ENCODE measurements at places on chromosomes 12 and 14.

DNA sequence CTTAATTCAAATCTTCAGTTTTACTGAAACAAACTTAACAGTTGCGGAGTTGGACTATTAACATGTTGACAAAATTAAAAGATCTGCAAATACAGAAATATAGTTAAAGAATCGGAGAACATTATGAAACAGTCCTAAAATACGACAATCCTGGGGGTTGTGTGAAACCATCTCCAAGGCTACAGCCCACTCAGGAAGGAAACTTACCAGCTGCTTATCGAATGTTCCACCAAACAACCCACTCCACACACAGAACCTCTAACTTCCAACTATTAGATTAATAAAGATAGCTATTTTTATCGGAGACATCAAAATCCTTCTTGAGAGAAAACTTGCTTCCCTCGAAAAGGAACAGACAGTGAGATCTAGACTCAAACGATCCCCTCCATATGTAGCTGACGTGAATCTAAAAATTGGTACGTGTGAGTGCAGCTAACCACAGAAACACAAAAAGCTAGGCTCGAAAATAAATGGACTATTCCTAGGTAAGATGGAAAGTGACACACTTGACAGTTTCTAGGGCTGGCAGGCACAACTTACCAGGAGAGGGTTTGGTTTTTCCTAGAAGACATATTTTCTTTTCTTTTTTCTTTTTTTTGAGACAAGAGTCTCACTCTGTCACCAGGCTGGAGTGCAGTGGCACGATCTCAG lies 12.9 kb downstream of the VPS37B start:
- DNase-seq: no peak

DNA sequence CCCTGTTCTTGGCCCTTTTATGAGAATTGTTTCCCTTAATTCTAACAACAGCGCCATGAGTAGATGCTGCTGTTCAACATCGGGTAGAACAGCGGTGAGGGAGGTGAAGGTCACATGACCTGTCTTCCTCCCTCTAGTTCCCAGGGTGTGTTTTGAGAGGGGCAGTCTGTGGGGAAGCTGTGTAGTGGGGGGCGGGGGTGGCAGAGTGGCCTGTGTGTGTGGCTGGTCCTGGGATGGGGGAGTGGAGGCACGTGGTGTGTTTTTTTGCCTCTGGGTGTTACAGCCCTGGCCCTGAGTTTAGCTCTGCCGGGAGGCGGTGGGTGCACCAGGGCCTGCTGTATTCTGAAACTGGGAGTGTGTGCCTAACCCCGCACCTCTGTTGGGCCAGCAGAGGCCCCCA lies 202.7 kb downstream of the TSPAN9 start:
- DNase-seq: no peak

- DNase-seq: peak; percentile 50
Observed at GRCh38 chr14:77041881-77042545, 13.5 kb upstream of the IRF2BPL start.

DNA sequence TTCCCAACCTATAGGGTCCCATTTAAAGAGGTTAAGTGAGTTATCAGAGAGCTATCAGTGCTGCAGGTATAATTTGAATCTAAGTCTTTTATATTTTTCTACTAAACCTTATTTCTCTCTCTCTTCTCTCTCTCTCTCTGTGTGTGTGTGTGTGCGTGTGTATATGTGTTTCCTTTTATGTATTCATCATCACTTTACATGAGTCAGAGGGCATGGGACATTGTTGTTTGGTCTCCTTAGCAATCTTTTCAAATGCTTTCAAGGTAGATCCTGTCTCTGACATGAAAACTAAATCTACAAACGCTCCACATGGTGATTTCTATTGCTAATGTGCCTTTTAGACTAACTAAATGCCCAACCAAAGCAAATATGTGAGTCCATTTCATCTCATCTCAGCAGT lies 459.7 kb downstream of the BTG1 start:
- no peak for DNase-seq

GRCh38 chr12:125453751-125454150 lies 388.5 kb downstream of the AACS start:
- DNase-seq: no peak

- DNase-seq: no peak
Observed at GRCh38 chr14:63705561-63706070, 22.2 kb downstream of the SGPP1 start.

DNA sequence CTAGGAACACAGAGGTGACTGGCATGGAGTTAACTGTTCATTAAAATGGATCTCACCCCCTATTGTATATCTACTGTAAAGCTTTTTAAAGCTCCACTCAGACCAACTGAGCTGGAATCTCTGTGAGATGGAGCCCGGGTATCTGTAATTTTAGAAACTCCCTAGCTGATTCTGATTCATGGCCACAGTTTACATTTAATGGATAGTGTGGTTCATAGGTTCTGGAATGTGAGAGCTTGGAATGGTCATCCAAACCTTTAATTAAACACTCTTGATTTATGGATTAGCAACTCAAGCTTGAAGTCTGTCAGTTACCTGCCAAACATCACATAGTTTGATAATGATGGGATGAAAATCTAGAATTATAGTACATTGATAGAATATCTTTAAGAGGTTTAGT lies 183.8 kb downstream of the SLC25A21 start:
- DNase-seq: no peak

GRCh38 chr12:75656210-75656609 lies 144.8 kb upstream of the KRR1 start:
- DNase-seq: no peak

DNA sequence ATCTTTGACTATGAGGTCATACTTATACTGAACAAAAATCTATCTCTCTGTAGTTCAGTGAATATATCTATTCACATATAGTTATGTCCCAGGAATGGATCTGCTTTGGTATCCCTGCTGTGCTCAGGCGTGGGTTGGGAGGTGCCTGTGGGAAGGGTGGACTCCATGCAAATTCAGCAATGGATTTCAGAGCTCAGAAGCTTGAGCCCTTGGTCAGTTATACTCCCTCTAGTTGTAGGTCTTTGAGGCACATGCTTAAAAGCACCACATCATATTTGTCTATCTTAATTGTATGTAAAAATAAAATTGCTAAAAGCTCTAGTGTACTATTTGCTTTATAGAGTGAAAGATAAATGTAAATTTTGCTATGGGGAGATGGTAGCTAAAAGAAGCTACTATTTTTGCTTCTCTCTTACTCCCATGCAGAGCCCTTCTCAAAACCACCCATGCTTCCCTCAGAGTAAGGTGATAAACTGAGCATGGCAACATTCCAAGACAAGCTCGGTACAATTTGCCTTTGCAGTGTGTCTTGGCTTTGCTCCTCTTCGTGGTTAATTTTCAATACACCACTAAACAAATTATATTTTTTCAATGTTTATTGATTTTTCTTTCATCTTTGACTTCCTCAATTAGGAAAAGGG lies 54.9 kb downstream of the SLC16A7 start:
- DNase-seq: no peak

- DNase-seq: peak; percentile 98
Observed at GRCh38 chr14:23113431-23114119, 5.5 kb downstream of the CEBPE start.

DNA sequence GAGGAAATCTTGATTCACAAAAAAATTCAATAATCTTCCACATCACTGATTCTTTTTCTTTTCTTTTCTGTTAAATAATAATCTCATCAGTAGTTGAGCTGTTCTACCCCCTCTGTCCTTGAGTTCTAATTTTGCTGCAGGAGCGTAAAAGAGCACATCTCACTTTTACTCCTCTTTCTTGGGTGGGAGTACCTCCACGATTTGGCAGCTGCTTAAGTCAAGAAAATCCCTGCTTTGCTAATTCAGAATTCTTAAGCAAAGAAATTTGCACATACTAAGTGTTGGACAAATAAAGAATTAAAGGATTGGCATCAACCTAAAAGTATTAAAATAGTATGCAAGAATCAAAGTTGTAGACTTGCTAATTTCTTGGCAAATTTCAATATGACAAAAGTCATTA lies 128.8 kb downstream of the PRKD1 start:
- no peak for DNase-seq

- no peak for DNase-seq
Observed at GRCh38 chr12:10739157-10740118, 16.3 kb upstream of the YBX3 start.

- DNase-seq: peak; percentile 22
Observed at GRCh38 chr12:71947645-71948105, 9.0 kb downstream of the TPH2 start.

DNA sequence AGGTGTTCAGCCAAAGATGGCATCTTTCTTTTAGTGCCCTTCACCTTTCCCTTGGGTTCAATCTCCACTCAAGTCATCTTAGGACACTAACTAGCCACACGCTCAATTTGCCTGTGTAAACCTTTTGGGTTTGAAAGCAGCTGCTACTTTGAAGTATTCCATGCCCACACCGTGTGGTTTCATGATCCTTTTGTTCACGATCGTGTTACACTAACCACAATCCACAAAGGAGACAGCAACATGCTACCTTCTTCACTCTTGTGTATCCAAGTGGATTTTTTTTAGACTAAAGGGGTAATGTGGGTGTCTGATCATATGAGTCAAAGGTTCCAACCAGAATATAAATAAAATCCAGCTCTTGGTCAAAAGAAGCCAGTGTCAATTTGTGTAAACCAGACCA lies 122.7 kb upstream of the FAR2 start:
- no peak for DNase-seq

GRCh38 chr12:70796989-70797388 lies 123.5 kb downstream of the PTPRR start:
- no peak for DNase-seq

- DNase-seq: no peak
Observed at GRCh38 chr12:56164345-56164729, 6.2 kb downstream of the MYL6 start.

GRCh38 chr12:132392389-132393244 lies 63.2 kb upstream of the GALNT9 start:
- no peak for DNase-seq

- DNase-seq: no peak
Observed at GRCh38 chr14:102081231-102082080, 5.4 kb downstream of the HSP90AA1 start.

- peak; percentile 97 for DNase-seq
Observed at GRCh38 chr14:23034498-23035302, at the start of gene PSMB5. TSS of gene PSMB5 (minus strand) at chr14:23034900. CDS start at chr14:23034881, 19 bp downstream.

DNA sequence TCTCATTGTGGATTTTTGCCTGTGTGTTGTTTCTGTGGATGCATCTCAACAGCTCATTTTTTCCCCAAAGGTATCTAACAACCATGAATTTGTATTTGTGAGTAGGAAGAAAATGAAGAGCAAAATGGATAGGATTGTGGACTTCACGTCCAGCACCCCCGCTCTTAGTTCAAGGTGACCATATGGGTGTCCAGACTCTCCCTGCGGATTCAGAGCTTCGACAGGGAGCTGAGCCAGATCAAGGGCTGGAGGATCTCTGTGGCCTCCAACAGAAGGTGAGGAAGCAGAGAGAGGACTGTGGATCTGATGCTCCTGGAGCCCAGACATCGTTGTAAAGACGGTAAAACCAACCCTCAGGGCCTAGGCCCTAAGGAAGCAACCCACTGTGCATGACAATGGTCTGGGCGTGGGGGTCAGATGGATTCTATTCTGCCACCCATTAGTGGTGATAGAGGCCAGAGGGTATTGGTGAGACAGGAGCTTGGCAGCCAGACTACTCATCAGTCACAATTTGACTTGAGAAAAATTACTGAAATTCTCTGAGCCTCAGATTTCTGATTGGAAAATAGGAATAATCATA lies 659.7 kb upstream of the TMEM132C start:
- no peak for DNase-seq

- no peak for DNase-seq
Observed at GRCh38 chr14:54754623-54755386, 147.8 kb downstream of the GCH1 start.

- DNase-seq: no peak
Observed at GRCh38 chr14:64000749-64001148, 147.9 kb downstream of the SYNE2 start.

All from NB4 (cell line).